ENCODE measurements at places on chromosomes 4 and X.

DNA sequence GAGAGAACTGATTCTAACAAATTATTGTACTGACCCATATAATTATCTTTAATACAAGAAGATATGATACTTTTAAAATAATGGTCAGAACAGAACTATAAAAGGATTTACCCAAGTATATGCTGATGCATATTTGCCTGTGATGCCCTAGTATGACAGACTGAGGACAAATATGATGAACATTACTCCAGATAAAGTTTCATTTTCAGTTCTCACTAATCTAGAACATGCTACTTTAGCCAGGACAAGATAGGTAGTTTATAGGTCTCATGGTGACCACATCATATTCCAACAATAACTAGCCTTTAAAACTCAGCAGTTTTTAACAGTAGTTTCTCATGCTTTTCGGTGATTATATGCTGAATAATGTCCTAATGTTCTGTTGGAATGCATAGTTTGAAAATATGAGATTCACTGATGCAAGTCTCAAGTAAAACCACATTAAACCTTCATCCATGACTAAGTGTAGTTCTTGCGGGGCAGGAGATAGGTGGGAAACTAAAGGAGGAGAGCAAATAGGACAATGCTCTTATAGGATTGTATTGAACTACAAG, 295.2 kb upstream of the AGA start:
- DNase-seq: no peak

GRCh38 chrX:110310896-110311295, 7.0 kb downstream of the AMMECR1 start:
- DNase-seq: no peak

GRCh38 chr4:8365951-8366350, 74.6 kb downstream of the ACOX3 start:
- DNase-seq: no peak

- peak; percentile 21 for DNase-seq
These were observed at the start of gene SOWAHB for GRCh38 chr4:76897536-76898384. SOWAHB (minus strand) TSS chr4:76898144; CDS start chr4:76897849, 295 bp downstream.

DNA sequence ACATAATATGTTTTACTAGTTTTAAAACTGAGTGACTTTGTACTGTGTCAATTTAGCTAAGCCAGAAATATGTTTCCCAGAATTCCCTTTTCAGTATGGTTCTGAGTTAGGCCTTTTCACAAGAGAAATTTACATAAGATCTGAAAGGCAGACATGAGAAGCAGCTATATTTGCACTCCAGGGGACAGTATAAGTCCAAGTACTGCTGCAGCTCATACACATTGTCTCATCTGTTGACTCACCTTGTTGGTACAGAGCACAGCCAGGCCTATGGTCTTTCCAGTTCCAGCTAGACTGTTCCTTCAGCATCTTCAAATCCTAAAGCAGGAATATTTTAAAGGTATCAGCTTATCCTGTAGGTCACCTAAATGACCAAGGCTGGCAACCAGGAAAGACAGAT, 53.5 kb downstream of the BMP3 start:
- no peak for DNase-seq

- no peak for DNase-seq
These were observed 182.0 kb downstream of the ANKRD50 start for GRCh38 chr4:124530464-124531077.

DNA sequence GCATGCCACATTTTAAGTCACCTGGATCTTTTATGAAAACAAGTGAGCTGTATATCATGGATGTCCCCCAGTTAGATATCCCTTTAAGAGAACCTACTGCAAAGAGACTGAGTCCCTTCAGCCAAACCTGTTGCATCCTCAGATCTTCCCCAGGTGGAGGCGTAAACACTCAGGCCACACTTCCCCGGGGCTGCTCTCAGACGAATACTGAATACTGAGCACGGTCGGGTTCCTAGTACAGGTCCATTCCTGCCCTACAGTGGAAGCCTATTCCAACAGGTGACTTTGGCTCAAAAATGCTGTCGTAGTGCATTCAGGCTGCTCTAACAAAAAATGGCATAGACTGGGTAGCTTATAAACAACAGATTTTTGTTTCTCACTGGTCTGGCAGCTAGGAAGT, 320.2 kb upstream of the CLNK start:
- no peak for DNase-seq

- no peak for DNase-seq
These were observed 87.5 kb upstream of the NKX1-1 start for GRCh38 chr4:1493540-1494287.

DNA sequence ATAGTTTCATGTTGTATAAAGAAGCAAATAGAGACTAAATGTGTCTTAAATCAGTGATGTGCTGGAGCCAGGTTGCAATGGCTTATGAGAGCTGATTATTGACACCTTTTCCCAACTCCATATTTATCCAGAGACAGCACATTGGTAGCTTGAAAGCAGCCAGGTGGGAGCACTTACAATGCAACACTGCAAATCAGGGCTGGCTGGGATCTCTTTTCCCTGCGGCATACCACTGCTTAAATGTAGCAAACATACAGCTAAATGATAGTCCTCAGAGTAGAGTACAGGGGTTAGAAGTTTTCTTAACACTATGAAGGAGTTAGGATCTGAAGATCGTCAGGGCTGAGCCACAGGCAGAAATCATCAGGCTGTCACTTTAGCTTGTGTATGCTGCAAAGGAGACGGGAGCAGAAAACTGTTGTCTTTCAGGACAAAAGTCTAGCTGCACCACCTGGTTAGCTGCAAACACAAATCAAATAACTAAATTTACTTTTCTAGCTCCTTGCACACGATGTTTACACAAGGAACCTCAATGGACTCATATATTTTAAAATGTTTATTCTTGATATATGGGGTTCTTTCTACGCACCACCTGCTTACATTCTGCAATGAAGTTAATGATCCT, 527.3 kb downstream of the TLL1 start:
- DNase-seq: no peak

DNA sequence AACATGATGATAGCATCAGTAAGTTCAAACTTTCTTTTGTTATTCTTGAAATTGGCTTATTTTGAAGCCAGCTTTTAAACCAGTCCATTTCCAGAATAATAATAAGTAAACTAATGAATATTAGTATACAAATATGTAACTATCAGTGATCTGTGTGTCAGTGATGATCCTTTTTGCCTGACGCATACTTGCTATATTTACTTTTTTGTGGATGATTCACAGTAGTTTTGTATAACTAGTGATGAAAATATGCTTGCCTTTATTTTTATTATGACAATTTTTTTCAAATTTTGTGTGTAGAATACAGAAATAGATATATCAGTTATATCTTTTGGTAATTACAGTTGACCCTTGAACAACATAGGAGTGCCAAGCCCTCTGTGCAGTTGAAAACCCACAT, 49.5 kb downstream of the USP53 start:
- no peak for DNase-seq

- peak; percentile 7 for DNase-seq
These were observed 61.1 kb upstream of the VAMP7 start for GRCh38 chrX:155819966-155820491.

DNA sequence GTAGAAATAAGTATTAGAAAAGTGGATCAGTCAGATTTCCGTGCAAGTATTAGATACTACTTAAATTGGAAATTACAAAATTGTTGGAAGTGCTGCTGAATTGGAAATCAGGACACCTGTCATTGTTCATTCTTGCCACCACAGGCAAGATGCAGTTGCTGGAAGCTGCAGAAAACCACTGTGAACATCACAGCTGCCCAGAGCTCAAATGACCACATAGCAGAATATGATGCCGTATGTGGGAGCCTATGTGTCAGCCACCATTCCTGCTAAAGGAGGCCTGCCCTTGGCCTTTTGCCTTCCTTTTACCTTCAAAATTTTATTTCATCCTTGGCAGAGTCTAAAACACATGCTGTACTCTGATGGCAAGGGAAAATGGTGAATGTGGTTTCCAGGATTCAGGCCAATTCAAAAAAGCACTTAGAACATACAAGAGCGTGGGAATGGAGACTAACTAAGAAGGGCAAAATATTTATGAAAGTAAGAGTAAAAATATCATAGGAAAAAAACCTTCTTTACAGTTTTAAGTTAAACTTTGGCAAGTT, 1005.5 kb upstream of the GRID2 start:
- DNase-seq: no peak

DNA sequence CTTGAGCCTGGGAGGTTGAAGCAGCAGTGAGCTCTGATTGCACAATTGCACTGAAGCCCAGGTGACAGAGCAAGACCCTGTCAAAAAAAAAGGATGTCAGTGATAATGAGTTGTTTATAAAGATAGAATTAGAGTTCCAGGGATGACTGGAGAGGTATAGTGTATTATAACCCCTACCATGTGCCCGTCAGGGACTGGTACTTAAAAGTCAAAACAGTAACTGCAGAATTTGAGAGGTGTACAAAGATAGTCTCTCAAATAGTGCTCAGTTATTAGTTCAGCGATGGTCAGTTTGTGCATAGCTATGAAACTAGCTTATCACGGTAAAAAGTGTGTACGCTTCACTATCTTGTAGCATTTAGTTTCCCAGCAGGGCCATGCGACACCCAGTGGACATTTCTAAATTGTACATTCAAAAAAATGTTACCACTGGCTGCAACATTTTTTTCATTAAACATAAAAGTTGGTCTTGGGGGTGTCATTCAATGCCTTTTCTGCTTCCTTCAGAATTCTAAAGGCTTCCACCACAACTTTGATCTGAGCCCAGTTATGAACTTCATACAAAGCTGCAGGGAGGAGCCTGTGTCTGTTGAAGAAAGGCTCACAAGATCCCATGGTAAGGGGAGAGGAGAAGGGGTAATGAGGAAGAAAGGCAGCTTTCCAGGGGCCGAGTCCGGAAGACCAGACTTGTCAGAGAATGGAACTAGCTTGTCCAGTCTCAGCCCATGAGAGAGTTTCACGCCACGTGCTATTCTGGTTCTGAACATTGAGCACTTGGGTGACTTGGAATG, 9.2 kb upstream of the GYG2 start:
- DNase-seq: no peak

- no peak for DNase-seq
These were observed 205.3 kb downstream of the NAP1L3 start for GRCh38 chrX:93468075-93468474.

DNA sequence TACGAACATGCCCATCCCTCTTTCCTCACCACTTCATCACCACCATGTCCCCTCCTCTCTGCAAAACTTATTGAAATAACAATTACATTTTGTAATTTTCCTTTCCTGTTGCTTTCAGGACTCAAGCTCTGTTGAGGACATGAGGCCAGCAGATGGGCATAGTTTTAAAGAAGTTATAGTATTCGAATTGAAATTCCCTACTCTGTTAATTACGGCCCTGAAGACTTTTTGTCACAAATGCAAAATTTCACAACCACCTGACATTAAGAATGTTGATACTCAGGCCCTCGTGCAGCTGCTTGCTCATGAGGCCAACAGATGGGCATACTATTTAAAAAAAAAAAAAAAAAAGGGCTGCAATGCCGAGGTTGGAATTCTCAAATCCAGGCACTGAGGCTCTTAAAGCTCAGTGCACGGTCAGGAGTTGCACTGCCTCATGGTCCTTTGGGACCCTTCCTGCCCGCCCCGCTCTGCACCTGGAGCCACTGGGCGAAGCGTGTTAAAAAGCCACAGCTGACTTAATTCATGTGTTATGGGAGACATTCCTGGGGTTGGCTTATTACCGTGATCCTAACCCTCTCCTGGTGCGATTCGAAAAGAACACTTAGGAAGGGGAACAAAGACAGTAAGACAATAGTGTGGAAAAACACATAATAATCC, 34.2 kb upstream of the FAT1 start:
- no peak for DNase-seq

DNA sequence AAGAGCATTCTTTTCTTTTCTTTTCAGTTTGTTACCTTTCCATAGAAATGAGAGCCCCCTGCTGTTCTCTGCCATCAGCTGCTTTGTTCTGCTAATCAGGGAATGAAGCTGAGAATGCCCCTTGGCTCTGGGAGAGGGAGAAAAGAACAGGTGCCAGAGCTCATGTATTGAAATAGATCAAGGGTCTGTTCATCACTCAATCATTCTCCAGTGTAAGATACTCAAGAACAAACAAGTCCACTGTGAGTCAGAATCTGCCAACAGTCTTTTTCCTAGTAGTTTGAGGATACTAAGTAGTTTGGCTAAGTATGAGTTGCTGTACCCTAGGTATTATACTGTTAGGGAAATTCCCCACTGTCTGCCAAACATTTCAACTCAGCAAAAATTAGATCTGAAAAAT, 144.3 kb downstream of the RTL3 start:
- no peak for DNase-seq

- DNase-seq: no peak
These were observed 125.1 kb upstream of the FUNDC1 start for GRCh38 chrX:44667771-44668170.

- DNase-seq: no peak
These were observed 82.5 kb downstream of the FAT4 start for GRCh38 chr4:125397226-125397625.

GRCh38 chr4:3364634-3365314, 72.0 kb downstream of the RGS12 start:
- DNase-seq: no peak

GRCh38 chr4:42750091-42750490, 93.2 kb upstream of the ATP8A1 start:
- DNase-seq: peak; percentile 21

DNA sequence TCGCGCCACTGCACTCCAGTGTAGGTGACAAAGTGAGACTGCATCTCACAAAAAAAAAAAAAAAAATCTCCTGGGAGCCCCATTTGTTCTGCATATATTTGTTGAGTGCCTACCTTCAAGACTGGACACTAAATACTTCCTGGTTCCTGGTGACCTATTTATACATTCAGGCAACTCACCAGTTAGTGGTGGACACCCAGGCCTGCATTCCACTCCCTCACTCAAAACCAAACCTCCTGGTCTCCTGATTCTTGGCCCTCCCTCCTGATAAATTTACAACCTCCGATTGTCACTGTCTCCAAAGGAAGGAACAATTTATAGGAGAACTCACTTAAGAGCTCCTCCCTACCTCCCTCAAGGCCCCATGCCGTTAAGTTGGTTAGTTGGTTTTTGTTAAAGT, 3.1 kb downstream of the SYAP1 start:
- DNase-seq: no peak

- no peak for DNase-seq
These were observed 189.5 kb upstream of the ANKRD50 start for GRCh38 chr4:124902001-124902515.

DNA sequence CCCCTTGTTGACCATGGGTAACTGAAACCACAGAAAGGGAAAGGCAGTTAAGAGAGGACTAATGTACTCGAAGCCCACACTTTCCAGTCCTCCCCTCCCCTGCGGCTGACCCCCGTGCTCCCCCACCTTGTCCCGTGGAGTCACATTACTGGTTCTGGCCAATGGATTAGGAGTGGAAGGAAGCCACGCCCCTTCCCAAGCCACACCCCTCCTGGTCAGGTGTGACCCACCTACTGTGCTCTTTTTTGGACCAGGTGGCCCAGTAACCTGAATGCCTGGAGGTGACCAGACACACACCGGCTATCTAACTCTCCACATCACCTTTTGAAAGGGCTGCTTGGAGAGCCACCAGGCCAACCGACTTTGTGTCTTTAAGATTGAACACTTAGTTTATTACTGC, 109.3 kb upstream of the MSX1 start:
- DNase-seq: no peak

- no peak for DNase-seq
These were observed 134.7 kb downstream of the DCLK2 start for GRCh38 chr4:150212927-150213326.
